ENCODE measurements at places on chromosomes 7 and 10.
A peak's percentile ranks its signal among the peaks of the same experiment; 100 is the strongest.

DNA sequence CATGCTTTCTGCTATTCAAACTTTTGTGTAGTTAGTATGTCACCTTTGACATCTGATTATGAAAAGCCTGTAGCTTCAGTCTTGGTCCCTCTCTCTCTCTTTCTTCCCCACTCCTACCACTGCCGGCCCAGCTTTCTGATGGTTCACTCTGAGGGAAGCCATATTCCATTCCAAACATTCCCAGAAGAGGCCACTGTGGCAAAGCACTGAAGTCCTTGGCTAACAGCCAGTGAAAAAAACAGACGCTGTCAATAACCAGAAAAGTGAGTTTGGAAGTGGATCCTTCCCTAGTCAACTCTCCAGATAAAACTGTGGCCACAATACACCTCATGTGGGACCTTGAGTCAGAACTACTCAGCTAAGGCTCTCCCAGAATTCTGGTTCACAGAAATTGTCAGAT lies 950.7 kb upstream of the PHF14 start:
- DNase-seq, result peak; percentile 41

DNA sequence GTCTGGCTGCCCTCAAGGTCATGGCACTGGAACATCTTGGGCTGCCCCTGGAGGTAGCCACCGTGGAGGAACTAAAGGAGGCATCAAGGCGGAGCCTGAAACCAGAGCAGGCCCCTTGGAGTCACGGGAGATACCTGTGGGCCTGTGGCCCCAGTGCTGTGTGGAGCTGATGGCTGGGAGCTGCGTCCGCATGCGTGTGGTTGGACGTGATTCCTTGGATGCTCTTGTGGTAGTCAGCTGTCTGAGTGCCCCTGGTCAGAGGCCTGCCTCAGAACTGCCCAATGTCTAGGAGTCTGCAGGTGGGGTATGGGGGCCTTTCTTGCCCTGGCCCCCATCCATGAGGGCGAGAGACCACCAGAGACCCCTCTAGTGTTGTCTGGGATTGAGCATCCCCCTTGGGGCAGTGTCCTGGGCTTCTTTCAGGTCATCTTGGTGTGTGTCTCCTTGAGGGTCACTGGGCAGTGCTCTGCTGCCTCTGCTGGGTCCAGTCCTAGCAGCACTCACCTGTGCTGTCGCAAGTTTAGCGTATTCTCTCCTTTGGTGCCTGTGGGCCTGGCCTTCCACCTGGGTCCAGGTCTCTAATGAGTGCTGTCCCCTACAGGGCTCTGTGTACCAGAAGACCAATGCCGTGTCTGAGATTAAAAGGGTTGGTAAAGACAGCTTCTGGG lies 8.1 kb downstream of the PGAM2 start:
- DNase-seq, result no peak

DNA sequence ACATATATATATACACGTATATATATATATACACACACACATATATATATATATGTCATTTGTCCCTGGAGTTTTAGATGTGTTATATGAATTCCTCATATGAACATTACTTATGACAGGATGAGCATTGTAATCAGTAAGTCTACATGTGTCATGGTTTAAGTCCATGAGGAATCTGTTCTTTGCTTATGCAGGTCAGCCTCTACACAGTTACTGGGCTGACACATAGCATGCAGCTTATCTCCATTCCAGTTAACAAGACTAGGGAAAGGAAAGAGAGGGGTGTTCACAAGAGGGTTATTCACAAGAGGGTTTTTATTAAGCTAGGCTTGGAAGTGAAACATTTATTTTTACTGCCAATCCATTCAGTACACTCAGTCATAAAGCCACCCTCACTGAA lies 226.7 kb downstream of the SNX13 start:
- DNase-seq, result no peak

GRCh38 chr10:34780818-34781380 lies 34.2 kb downstream of the PARD3 start:
- no peak for DNase-seq

DNA sequence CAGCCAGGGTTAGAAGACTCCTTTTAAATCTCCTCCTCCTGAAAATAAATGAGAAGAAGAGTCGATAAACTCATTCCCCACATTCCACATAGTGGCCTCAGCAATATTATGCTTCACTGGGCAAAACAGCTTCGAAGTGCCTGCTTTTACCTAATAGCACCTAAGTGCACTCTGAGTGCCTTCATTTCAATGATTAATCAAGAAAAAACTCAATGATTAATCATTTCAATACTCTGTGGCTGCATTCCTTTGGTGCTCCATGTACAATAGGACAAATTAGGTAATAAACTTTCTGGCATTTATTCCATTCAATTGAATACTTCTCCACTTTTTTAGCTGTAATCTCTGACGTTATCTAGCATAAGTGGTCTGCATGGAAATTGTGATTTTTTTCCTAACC lies 174.6 kb downstream of the CCDC71L start:
- DNase-seq, result no peak

- no peak for DNase-seq
Measured at GRCh38 chr7:119959811-119960210, 313.2 kb upstream of the KCND2 start.

GRCh38 chr7:25139536-25139935 lies 14.5 kb upstream of the CYCS start:
- DNase-seq, result no peak

- DNase-seq, result no peak
Measured at GRCh38 chr7:54987772-54988171, 31.0 kb upstream of the EGFR start.

GRCh38 chr7:45917658-45918057 lies 3.4 kb downstream of the IGFBP3 start:
- peak; percentile 88 for DNase-seq
